ENCODE measurements at places on chromosomes 2 and 18. TPM values are rescaled to one million over a fixed set of nuclear protein-coding genes. Genes with fewer than 3 reads are reported as not detected.

GRCh38 chr18:25830787-25831186 lies 259.6 kb downstream of the SS18 start:
- no peaks in the 10 kb centered on the region for H3K36me3 ChIP-seq
- no peak for DNase-seq
- no peak overlapping the region for H3K4me3 ChIP-seq
- H3K4me1 ChIP-seq: peaks cover under 1% of the 10 kb centered on the region
- H3K27ac ChIP-seq: no peak overlapping the region

DCC gene
- total RNA-seq: not detected

DNA sequence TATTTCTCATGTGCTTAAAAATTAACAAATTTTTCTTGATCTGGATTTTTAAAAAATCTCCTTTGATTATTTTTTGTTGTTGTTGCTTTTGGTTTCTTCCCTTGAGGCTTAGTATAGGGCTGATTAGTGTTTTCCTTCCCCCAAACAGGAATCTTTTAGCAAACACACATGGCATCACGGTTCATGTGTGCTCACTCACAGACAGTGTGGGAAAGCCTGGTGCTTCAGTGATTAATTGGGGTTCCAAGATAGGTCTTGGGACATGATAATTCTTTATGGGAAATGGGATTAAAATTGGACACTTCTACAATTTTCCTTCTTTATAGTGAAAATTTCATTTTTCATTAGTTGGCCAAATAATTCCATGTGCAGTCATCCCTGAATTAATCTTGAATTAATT lies 153.9 kb upstream of the SOX11 start:
- DNase-seq: no peak
- no peaks in the 10 kb centered on the region for H3K4me1 ChIP-seq
- H3K27me3 ChIP-seq: no peaks in the 10 kb centered on the region
- H3K36me3 ChIP-seq: no peaks in the 10 kb centered on the region
- H3K27ac ChIP-seq: no peak overlapping the region
- H3K4me3 ChIP-seq: no peak overlapping the region

FOXD4L1 gene
- total RNA-seq: 0.10 TPM

- DNase-seq: no peak
- no peaks in the 10 kb centered on the region for H3K36me3 ChIP-seq
- no peak overlapping the region for H3K4me3 ChIP-seq
- H3K27me3 ChIP-seq: peaks cover 25% of the 10 kb centered on the region
- peaks cover 5% of the 10 kb centered on the region for H3K4me1 ChIP-seq
These were observed 3.5 kb upstream of the FAM124B start for GRCh38 chr2:224405412-224405811.

PROC gene
- not detected for total RNA-seq

- H3K36me3 ChIP-seq: peaks cover 2% of the 10 kb centered on the region
- no peak overlapping the region for H3K4me3 ChIP-seq
- peaks cover 19% of the 10 kb centered on the region for H3K27me3 ChIP-seq
- no peaks in the 10 kb centered on the region for H3K4me1 ChIP-seq
These were observed 179.3 kb downstream of the C1D start for GRCh38 chr2:67883316-67884087.

VWA3B gene
- total RNA-seq: not detected

GEN1 gene
- total RNA-seq: 7.2 TPM

- no peaks in the 10 kb centered on the region for H3K27me3 ChIP-seq
- H3K4me3 ChIP-seq: no peak overlapping the region
- no peaks in the 10 kb centered on the region for H3K36me3 ChIP-seq
- no peaks in the 10 kb centered on the region for H3K4me1 ChIP-seq
- no peak overlapping the region for H3K27ac ChIP-seq
These were observed 472.7 kb upstream of the TRIB2 start for GRCh38 chr2:12244070-12244469.
